ENCODE measurements at places on chromosomes 6 and 20.

DNA sequence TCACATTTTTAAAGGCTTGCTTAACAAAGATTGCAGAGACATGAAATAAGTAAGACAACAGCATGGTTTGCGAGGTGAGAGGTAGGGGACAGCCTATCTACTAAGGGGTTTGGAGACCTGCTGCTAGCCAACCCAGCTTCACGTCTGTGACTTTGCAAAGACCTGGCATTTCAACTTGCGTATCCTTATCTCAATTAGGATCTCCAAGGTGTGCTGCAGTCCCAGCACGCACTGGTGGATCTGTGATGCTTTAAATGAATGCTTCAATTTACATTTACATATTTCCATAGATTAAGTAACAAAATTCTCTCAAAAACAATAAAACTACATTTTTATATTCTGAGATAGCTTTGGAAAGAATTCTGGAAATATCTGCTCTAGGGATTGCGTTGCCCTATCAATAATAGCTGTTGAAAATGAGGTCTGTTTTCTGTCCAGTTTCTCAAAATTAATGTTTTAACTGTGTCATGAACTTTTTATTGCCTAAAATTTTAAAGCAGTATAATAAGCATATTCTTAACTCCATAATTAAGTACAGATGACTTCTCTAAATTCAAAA lies 124.4 kb upstream of the EDN1 start:
- DNase-seq = no peak

DNA sequence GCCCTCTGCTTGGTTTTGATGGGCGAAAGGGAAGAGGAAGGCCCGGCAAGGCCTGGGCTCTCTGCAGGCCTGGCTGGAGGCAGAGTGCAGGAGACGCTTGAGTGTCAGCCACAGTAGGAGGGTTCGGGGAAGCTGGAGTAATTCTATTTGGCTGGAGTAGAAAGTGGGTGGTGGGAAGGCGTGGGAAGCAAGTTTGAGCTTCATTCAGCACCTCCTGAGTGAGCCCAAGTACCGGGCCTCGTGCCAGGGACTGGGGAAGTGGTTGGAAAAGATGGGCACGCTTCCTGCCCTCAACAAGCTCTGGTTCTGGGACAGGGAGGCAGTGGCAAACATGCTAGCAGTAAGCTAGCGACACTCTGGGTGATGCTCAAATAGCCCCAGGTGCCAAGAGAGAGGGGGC lies 72.5 kb downstream of the DLGAP4 start:
- DNase-seq = no peak

DNA sequence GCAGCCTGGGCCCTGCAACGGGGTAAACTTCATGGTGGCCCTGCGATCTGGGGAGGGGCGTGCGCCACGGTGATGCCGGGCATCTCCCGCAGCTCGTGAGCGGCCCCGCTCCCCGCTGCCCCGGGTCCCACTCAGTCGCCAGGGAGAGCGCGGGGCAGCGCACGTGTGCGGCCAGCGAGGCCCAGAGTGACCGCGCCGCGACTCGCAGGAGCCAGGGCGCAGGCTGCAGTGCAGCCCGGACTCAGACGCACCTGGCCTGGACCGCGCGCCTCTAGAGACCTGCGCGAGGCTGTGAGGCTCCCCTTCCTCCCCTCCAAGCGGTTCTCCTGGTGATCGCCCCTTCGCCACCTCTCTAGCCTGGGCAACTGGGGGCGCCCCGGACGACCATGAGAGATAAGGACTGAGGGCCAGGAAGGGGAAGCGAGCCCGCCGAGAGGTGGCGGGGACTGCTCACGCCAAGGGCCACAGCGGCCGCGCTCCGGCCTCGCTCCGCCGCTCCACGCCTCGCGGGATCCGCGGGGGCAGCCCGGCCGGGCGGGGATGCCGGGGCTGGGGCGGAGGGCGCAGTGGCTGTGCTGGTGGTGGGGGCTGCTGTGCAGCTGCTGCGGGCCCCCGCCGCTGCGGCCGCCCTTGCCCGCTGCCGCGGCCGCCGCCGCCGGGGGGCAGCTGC lies 652 bp downstream of the BMP6 start:
- peak; percentile 52 for DNase-seq

DNA sequence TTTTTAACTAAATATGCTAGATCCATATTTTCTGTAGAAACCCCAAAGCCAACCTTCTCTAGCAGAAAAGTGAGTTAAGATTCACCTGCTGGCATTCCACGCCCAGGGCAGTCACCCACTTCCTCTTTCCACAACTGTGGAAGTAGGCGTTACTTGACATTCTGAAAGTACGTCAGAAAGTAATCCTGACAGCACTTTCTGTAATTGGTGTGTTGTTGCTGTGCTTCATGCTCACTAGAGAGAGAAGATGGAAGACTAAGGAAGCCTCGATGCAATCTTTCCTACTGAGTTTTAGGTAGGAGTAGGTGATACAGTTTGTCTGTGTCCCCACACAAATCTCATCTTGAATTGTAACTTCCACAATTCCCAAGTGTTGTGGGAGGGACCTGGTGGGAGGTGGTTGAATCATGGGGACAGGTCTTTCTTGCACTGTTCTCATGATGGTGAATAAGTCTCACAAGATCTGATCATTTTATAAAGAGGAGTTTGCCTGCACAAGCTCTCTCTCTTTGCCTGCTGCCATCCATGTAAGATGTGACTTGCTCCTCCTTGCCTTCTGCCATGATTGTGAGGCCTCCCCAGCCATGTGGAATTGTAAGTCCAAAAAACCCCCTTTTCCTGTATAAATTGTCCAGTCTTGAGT lies 101.1 kb downstream of the MAP3K7 start:
- no peak for DNase-seq

- no peak for DNase-seq
Observed at GRCh38 chr6:165689699-165690098, 26.7 kb upstream of the PDE10A start.

Data from urothelium cell line (cell line).